ENCODE measurements at places on chromosomes 1 and 21. TPM values are rescaled to one million over a fixed set of nuclear protein-coding genes. Genes with fewer than 3 reads are reported as not detected.

- no peaks in the 10 kb centered on the region for H3K27me3 ChIP-seq
- no peaks in the 10 kb centered on the region for H3K36me3 ChIP-seq
- no peak overlapping the region for H3K4me3 ChIP-seq
Measured at GRCh38 chr1:41073971-41074370, 52.4 kb upstream of the SLFNL1 start.

DNA sequence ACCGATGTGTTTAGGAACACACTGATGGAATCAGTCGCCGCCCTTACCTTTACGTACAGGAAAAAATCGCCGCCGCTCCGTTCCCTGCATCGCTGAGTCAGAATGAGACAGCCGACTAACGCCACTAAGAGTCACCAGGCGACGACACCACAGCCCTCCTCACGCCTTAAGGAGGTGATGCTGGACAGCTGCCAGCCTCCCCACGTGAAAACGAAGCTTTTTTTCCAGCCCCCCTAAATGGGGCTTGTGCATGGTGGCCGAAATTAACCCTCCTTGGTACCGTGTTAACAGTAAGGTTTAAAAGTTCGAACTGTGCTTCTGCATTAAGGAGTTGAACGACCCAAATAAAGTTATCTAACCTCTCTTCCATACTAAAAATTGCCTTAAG, 511 bp downstream of the DNTTIP2 start:
- H3K36me3 ChIP-seq: peaks cover 65% of the 10 kb centered on the region
- DNase-seq: peak; percentile 63

DNA sequence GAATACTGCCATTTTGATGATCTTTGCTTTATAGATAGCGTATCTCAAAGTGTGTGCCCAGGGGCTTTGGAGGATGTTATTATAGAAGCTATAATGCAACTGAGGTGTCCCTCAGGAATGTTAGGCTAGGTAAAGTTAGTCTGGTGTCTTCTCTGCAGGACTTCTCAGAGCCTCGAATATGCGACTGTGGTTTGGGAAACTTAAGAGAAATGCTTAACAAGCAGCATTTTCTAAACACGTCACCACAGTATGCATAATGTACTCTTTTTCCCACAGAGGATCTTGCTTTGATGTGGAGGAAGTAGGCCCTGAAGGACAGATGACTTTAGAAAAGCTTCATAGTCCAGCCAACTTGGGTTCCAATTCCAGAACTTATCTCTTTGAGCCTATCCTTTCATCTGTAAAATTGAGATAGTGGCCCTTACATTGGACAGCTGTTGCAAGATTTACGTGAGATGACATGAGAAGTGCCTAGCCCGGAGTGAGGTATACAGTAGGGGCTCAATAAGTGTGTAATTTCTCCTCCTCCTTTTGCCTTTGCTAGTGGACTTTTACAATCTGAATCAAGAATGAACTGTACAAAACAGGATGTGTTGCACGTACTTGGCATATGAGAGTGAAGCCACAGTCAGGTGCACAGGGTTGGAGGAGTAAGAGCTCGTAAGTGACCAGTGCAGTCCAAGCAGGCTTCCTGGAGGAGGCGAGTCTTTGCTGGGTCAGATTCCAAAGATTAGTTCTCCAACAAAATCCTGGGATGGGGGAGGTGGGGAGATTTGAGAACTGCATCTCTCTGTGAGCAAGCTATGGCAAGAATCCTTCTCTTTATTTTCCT, 29.7 kb upstream of the TRABD2B start:
- H3K4me3 ChIP-seq: no peak overlapping the region
- peaks cover 36% of the 10 kb centered on the region for H3K27me3 ChIP-seq
- no peak overlapping the region for H3K27ac ChIP-seq
- DNase-seq: no peak

DNA sequence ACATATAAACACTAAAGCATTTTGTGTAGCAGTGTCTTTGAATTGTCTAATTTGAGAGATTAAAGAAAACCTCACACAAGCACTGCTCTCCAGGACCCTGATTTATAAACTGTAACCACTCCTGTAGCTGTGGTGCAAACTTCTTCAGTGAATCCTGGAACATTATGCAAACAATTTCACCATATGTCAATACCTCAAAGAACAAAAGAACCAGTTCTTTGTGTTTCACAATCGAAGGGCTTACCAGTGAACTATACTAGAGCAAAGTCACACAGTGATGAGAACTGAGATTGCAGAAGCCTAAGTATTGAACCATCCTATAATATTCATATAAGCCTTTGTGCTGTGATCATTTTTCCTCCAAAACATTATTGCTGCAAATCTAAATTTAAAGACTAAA, 21.5 kb downstream of the DPH5 start:
- no peaks in the 10 kb centered on the region for H3K27me3 ChIP-seq
- no peak overlapping the region for H3K27ac ChIP-seq
- DNase-seq: no peak

The EPHA10 gene
- total RNA-seq: 7.8 TPM

The CDCA8 gene
- 33.2 TPM for total RNA-seq

The RAB7B gene
- total RNA-seq: 1.1 TPM

The DIO1 gene
- not detected for total RNA-seq
